Neuronal stem cell (in vitro differentiated cells): ENCODE measurements at places on chromosomes 11 and 22.

DNA sequence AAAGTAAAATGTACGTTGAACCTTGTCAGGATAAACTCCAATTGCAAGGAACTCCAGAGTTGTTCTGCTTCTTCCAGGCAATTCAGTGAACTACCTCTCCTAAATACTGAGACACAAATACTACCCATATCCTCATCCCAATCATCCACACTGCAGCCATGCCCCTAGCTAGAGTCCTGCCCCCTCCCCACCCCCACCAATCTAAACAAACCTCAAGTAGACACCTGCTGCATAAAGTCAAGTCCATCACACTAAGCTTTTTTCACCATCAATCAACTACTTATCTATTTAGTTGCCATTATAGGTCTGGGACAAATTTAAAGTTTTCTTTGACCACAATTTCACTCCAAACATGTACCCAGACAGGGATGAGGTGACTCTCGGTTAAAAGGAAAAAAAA lies 93.2 kb upstream of the APOA1 start:
- H3K4me1 ChIP-seq, result peaks cover 2% of the 10 kb centered on the region
- no peaks in the 10 kb centered on the region for H3K27me3 ChIP-seq
- no peak overlapping the region for H3K27ac ChIP-seq
- peaks cover 17% of the 10 kb centered on the region for H3K36me3 ChIP-seq

DNA sequence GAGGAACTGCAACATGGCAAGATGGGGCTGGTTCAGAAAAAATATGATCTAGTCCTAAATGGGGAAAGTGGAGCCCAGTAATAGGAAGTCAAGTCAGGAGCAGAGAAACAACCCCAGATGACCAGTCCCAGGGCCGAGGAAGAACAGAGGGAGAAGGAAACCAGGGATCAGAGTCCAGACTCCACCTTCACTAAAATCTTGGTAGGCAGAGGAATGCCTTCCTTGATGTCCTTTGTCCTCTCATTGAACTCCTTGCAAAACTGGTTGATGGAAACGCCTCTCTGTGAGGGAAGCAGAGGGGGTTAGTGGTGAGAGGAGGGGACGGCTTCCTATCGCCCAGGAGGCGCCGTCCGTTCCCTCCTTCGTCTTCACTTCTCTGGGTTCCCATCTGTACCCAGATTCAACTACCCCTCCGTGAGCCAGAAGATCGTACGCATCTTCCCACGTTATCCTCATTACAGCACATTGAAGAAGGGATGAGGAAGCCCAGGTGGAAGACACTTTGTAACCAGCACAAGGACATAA lies 607 bp downstream of the MRPL11 start:
- H3K27ac ChIP-seq, result no peak overlapping the region
- no peaks in the 10 kb centered on the region for H3K27me3 ChIP-seq
- H3K4me3 ChIP-seq, result peak overlapping the region; percentile 86

- no peaks in the 10 kb centered on the region for H3K36me3 ChIP-seq
- no peak overlapping the region for H3K27ac ChIP-seq
- H3K4me3 ChIP-seq, result no peak overlapping the region
- DNase-seq, result no peak
- H3K4me1 ChIP-seq, result no peaks in the 10 kb centered on the region
These were observed 102.7 kb upstream of the OR9Q1 start for GRCh38 chr11:57920971-57921370.

DNA sequence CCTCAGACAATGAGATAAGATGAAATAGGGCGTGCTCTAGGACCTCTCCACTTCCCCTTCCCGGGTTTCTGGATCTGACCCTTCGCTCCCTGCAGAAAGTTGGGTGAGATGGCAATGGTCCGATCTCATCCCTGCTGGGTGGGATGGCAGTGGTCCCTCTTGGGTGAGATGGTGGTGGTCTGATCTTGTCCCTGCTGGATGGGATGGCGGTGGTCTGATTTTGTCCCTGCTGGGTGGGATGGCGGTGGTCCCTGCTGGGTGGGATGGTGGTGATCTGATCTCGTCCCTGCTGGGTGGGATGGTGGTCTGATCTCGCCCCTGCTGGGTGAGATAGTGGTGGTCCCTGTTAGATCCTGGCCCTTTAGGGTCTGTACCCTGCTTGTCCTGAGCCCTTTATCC lies 21.3 kb downstream of the ST14 start:
- H3K36me3 ChIP-seq, result no peaks in the 10 kb centered on the region
- DNase-seq, result no peak
- H3K4me3 ChIP-seq, result no peak overlapping the region
- no peak overlapping the region for H3K27ac ChIP-seq

DNA sequence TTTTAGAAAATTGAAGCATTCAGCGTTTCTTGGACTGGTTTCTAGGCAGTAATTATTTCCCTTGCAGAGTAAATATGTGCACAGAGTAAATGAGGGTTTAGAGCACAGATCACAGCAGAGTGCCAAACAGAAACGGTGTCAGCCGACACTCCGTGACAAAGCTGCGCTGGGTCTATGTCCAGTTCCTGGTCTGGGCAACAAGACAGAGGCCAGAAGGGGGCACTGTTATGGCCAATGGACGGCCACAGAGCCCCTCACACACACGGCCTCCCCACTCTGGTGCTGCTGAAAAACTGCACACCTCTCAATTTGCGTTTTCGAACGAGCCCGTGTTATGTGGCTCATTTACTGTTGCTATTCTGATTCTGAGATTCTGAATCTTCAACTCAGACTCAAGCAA lies 180.7 kb downstream of the MPPED1 start:
- H3K4me3 ChIP-seq, result no peak overlapping the region
- no peaks in the 10 kb centered on the region for H3K36me3 ChIP-seq
- H3K4me1 ChIP-seq, result no peaks in the 10 kb centered on the region
- peak; percentile 20 for DNase-seq

GRCh38 chr22:20232781-20233180 lies 35.3 kb downstream of the RTN4R start:
- DNase-seq, result no peak
- H3K4me1 ChIP-seq, result no peaks in the 10 kb centered on the region
- H3K36me3 ChIP-seq, result no peaks in the 10 kb centered on the region
- H3K4me3 ChIP-seq, result no peak overlapping the region

DNA sequence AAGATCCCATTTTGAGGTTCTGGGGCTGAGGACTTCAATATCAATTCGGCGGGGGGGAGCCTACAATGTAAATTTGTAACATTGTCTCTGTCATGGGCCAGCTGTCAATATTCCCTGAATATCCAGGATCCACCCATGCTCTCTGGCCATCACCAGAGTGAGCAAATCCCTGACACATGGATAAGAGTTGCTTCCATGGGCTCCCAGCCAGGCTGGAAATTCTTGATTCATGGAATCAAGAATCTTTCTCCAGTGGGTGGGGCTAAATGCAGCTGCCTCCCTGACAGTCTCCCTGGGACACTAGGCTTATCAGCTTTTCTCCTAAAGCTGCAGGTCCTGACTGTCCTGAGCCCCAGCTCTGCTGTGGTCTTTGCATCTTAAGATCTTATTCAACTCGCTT lies 86.9 kb upstream of the IGLL5 start:
- no peak overlapping the region for H3K4me3 ChIP-seq
- H3K4me1 ChIP-seq, result no peaks in the 10 kb centered on the region
- no peak overlapping the region for H3K27ac ChIP-seq
- H3K36me3 ChIP-seq, result no peaks in the 10 kb centered on the region

- no peak overlapping the region for H3K4me3 ChIP-seq
- no peaks in the 10 kb centered on the region for H3K36me3 ChIP-seq
- H3K27ac ChIP-seq, result peak overlapping the region; percentile 65
These were observed 1476.5 kb downstream of the TBC1D22A start for GRCh38 chr22:48238966-48239365.

DNA sequence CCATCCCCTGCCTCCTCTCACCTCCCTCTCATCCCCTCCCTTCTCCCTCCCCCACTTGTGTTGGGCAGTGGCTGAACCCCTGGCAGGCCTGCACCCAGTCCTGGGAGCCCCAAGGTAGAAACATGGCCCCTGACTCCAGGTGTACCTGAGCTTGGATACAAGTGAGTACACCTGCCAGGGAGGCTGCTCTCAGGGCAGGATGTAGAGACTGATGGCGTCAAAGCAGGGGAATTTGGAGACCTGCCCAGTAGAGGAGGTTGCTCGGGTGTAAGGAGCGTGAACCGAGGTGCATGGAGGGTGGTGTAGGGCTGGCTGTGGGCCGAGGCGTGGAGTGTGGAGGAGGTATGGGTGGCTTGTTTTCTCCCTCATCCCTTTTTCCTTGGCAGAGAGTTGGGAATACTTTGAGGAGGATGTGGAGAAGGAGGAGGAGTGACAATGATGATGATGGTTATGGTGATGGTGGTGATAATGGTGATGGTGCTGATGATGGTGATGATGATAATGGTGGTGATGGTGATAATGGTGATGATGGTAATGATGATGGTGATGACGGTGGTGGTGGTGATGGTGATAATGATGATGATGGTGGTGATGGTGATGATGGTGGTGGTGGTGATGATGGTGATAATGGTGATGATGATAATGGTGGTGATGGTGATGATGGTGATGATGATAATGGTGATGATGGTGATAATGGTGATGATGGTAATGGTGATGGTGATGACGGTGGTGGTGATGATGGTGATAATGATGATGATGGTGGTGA lies 12.3 kb downstream of the MRGPRG start:
- no peaks in the 10 kb centered on the region for H3K36me3 ChIP-seq
- peaks cover 4% of the 10 kb centered on the region for H3K4me1 ChIP-seq
- DNase-seq, result no peak
- peaks cover 22% of the 10 kb centered on the region for H3K27me3 ChIP-seq

DNA sequence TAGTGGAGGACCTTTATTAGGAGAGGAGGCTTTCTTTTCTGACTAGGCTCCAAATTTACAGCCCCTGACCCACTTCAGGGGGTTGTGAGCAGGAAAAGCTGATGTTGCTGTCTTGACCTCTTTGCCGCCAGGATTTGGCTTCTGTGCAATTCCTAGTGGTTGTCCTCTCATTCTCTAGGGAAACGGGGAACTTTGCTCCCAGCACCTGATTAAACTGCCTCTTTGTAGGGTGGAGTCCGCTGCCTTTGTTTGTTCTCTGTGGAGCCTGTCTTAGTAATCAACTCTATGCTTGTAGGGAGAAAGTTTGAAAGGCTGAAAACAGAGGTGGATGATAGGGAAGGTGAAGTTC lies 16.3 kb downstream of the CTNND1 start:
- peaks cover 39% of the 10 kb centered on the region for H3K36me3 ChIP-seq
- DNase-seq, result no peak
- peaks cover 35% of the 10 kb centered on the region for H3K4me1 ChIP-seq
- H3K4me3 ChIP-seq, result peak overlapping the region; percentile 25
- H3K27me3 ChIP-seq, result no peaks in the 10 kb centered on the region
- H3K27ac ChIP-seq, result peak overlapping the region; percentile 97

- DNase-seq, result no peak
- H3K36me3 ChIP-seq, result no peaks in the 10 kb centered on the region
- no peak overlapping the region for H3K4me3 ChIP-seq
- H3K4me1 ChIP-seq, result no peaks in the 10 kb centered on the region
These were observed 218.0 kb downstream of the ST3GAL4 start for GRCh38 chr11:126573325-126573978.

DNA sequence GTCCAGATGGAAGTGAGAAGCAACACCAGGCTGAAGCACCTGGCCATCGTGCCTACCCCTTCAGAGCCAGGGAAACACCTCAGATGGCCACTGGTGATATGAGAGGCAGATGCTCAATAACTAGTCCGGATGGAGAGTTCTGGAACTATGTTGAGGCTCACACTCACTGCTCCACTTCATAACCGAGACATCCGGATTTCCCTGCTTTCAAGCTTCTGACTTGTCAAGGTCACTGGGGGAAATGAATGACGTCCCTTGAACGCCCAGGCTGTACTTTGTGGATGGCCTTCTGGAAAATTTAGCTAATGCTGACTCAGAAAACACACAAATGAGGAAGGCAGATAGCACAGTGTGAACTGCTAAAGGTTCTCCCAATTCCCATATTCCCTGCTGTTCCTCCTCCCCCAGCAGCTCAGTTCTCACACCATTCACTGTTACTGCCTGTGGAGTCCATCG lies at the start of gene LYVE1:
Gene LYVE1, minus strand, starts transcription at position 180 of the 456 bp plus-strand sequence. Its CDS starts 133 bp downstream, at position 47.
- H3K4me1 ChIP-seq, result peaks cover 6% of the 10 kb centered on the region
- H3K27me3 ChIP-seq, result no peaks in the 10 kb centered on the region
- H3K36me3 ChIP-seq, result no peaks in the 10 kb centered on the region
- H3K4me3 ChIP-seq, result no peak within 1 kb of the TSS

GRCh38 chr22:38432264-38432663 lies 22.7 kb downstream of the KCNJ4 start:
- no peaks in the 10 kb centered on the region for H3K36me3 ChIP-seq
- no peak for DNase-seq
- peaks cover 12% of the 10 kb centered on the region for H3K4me1 ChIP-seq
- H3K4me3 ChIP-seq, result no peak overlapping the region
- H3K27ac ChIP-seq, result no peak overlapping the region
